ENCODE measurements at places on chromosomes 11 and 22.

DNA sequence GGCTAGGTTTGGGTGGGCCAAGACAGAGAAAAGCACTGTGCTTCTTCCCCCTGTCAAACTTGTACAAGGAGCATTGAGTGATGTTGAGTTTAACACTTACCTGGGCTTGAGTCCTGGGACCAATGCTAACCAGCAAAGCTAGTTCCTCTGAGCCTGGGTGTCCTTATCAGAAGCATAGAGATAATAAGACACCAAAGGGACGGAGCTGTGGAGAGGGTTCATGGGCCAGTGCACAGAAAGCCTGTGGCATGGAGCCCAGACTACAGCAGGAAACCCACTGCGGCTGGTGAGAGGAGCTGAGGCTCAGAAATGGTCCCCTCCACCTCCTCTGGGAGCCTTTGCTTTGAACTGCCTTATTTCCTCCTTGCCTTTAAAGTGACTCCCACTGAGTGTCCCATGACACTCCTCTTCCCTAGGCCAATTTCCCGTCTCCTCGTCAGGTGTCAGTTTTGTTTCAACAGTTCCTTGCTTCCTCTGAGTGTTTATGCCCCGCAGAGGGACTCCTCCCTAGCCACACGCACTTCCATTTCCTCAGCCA is 9.4 kb downstream of the SLCO2B1 start:
- DNase-seq = no peak

GRCh38 chr11:6667733-6668374 is 12.2 kb upstream of the DCHS1 start:
- DNase-seq = no peak

GRCh38 chr22:37806409-37807333 is 1.1 kb upstream of the GCAT start:
- no peak for DNase-seq

GRCh38 chr22:48071828-48072227 is 1309.4 kb downstream of the TBC1D22A start:
- DNase-seq = no peak

- DNase-seq = no peak
Measured at GRCh38 chr11:93529707-93530467, 13.3 kb downstream of the SMCO4 start.

DNA sequence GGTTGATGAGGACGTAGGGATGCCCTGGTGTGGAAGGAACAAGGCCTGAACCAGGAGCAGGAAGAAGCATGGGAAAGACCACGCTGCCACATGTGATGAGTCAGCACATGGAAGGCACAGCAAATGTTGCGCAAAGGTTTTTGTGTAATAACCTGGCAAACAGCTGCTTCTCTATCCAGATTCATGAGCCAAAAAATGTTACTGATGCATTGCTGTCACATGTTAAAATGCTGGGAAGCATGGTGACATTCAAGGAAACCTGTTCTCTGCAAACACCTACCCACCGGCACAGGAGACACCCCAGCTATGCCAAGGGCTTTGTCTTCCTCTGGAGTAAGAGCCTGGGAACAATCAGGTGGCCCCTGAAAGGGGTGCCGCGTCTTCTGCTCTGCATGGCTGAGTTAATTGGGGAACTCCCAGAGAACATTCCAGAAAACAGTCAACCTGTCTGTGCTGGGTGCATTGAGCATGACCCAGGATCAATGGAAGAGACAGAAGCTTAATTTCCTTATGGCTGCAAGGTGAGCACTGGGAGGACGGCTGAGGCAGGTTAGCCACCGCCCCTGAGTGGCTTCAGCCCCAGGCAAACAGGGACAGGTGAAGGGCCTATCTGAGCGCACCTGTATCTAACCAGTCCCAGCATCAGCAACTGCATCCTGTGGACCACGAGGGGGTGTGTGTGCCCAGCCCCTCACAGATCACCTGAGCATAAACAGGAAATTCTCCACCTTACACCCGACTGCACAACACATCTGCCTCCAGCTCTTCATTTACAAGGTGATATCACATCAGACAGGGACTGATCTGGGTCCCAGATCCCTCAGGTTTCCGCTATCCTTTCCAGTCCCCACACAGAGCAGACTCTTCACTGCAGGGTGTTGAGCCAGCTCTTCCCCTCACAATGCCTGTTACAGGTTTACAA is 108.4 kb downstream of the GGTLC2 start:
- DNase-seq = no peak

DNA sequence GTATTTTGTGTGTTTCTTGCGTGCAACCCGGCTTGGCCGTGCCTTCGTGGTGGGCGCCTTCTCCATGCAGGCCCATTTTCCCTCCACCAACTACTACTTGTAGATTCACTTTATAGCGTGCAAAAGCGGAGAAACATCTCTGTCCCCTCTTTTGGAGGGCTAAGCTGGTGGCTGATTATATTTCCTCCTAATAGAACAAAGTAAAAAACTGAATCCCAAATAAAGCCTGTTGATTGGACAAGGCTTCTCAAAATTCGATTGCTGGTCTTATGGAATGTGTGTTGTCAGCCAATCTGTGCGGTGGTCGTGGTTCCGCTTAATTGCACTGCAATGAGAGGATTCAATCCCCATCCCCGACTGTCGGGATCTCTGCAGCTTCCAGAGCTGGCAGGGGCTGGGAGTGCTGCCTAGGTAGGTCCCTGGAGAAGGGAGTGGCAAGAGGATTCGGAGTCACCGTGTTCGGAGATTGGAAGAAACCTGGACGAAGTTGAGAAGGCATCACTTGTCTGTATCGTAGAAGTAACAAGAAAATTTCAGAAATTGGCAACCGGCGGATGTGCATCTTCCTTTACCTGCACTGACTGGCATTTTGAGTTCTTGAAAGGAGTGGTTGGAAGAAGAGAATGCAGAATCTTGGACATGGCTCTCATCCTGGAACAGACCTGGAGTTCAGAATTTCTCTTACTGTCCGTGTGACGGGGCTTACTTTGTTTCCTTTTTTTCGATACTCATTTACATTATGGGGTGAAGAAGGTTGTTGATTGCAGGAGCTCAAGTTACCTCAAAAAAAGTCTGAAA is 1.1 kb downstream of the HMGXB4 start:
- DNase-seq = no peak

DNA sequence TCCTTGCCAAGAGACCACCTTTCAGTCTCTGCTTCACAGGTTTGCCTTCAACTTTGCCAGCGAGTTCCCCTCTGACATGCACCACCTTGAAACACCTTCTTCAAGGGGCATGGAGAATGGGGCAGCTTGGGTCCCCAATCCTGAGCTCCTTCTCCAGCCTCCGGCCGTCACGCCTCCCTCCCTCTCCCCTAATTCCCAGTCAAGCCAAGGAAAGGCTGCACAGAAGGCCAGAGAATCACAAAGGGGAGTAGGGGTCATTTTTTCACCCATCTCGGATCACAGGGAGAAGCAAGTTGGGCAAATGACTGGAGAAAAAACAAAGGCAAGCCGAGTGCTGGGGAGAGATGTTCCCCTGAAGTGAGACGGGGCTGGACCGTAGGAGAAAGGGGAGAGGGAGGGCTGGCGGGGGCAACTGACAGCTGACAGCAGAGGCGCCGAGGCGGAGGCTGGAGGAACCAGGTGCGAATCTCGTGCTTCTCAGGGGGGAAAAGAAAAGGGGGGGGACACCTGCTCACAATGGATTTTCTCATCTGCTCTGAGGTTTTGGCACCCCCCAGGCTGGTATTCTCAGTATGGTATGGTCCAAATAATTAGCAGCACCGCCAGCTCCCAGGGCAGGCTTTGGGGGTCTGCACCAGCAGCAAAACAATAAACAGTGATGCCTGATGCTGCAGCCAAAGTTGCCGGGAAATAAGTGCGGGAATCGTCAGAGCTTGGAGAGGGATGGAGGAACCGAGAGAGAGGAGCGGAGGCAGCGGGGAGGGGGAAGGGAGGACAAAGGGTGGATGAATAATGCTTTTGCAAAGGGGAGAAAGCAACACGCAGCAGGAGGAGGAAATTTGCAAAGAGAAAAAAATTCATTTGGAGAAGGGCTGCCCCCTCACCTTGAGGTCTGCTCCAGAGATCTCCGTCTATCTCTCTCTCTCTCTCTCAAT is 644 bp downstream of the YPEL4 start:
- no peak for DNase-seq

GRCh38 chr22:38973289-38974169 is 8.6 kb upstream of the APOBEC3B start:
- DNase-seq = peak; percentile 33

DNA sequence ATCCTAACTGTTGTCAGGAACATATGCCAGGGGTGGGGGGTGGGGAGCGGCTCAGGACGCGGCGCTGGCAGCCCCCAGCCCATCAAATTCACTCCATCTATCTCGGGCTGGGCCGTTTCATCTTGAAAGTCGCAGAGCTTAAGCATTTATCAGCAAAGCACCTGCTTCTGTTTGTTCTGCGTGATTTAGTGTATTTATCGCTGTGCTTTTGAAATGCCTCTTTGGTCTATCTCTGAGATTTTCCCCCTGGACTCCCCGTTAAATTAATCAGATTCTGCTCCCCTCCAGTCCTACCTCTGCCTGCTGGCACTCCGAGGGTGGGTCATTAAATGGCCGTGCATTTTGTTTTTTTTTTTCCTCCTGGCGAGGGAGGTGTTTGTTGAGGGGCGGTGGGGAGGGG is 446.2 kb downstream of the TBC1D22A start:
- no peak for DNase-seq

DNA sequence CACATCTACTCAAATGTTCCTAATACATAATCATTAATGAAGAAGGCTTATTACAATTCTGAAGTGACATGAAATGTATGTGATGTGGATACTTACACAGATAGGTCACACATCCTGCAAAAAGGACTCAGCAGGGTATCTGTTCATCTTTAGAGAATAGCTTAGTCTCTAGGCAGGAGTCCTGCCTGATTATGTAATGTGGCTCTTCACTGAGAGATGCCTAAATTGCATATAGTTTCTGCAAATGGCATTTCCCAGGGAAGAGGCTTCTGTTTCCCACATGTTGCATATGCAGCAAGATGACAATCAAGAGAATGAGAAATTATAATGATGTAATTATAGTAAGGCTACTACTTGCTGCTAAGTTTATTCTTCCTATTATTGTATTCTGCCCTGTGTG is 58.8 kb upstream of the SLC36A4 start:
- no peak for DNase-seq

GRCh38 chr11:18739685-18740084 is 13.7 kb upstream of the IGSF22 start:
- no peak for DNase-seq

DNA sequence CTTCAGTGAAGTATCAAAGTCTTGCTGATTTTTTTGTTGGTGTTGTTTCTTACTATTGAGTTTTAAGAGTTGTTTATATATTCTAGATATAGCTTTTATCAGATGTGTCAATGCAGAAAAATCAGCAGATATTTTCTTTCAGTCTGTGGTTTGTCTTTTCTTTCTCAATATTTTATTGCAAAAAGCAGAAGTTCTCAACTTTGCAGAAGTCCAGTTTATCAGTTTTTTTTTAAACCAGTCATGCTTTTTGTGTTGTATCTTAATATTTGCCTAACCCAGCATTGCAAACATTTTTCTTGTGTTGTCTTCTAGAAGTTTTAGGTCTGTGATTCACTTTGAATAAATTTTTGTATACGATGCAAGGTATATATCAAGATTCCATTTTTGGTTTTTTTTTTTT is 7.0 kb downstream of the ASRGL1 start:
- no peak for DNase-seq

DNA sequence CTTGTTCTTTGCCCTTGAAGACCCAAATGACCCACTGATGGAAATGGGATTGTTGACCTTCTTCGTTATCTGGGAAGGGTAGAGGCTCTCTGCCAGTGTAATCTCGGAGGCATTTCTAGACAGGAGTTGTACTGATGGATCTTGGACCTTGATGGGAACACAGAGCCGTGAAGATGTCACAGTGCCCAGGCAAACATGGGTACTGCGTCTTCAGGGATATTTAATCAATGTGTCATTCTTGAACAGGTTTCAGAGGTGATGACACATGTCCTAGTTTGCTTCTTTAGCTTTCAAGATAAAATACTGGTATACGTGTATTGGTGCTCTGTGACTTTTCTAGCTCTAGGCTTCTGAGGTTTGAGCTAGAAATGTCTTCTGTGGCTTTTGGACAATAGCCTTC is 6.2 kb downstream of the LDLRAD3 start:
- DNase-seq = no peak

DNA sequence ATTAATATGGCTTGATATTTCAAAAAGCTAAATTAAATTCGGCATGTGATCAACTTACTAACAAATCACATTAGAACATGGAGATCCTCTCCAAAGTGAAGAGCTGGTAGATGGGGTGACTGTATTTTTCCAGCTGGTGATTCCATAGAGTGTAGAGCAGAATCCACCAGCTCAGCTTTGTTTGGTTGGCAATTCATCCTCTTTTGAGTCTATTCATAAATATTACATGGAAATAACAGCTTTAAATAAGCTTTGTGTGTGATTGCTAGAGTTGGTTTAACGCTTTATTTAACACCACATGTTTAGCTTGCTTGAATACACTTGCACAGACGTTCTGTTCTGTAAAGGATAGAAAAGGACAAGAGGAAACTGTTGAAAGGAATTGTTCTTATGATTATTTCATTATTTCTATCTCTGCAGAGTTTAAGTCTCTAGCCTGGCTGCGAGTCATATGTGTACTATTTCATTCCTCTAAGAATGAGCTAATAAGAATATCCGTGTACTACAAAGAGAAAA is 738.3 kb upstream of the KIRREL3 start:
- no peak for DNase-seq

- no peak for DNase-seq
Measured at GRCh38 chr11:77449060-77449521, 24.8 kb downstream of the PAK1 start.

DNA sequence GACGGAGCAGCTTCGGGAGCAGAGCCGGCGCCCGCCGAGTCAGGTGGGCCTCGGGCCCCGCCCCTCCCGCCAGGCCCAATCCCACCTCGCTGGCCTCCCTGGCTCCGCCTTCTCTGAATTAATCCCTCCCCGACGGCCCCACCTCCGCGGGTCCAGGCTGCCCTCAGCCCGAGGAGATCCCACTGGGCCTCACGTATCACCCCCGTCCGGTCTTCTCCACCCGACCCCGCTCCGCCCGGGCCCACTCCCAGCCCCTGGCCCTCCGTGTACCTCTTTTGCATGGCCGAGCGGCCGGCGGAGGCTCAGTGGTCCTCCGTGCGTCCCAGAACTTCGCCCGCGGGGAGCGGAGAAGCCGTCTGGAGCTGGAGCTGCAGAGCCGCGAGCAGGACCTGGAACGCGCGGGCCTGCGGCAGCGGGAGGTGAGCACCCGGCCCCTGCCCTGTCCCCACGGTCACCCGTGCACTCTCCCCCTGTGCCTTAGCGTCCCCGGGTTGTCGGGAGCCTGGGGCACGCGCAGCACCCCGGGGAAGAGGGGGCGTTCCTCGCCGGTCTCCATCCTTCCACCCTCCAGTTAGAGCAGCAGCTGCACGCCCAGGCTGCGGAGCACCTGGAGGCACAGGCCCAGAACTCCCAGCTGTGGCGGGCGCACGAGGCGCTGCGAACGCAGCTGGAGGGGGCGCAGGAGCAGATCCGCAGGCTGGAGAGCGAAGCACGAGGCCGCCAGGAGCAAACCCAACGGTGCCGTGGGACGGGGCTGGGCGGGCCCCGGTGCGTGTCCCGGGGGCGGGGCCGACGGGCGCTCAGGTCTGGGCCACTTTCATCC is 2.2 kb upstream of the CD151 start:
- no peak for DNase-seq

All from stimulated activated CD8-positive, alpha-beta memory T cell treated with anti-CD3 and anti-CD28 coated beads, Interleukin-15, amount 100 ng/mL, for 1 hour (primary cell).